Activated CD4-positive, CD25-positive, alpha-beta regulatory T cell treated with anti-CD3 and anti-CD28 coated beads, Interleukin-2, amount 50 U/mL, for 24 hours (primary cell): ENCODE measurements at places on chromosomes 11 and 22.
A peak's percentile ranks its signal among the peaks of the same experiment; 100 is the strongest.

GRCh38 chr11:60318726-60319125 is 8.3 kb upstream of the MS4A6E start:
- no peak for ATAC-seq

DNA sequence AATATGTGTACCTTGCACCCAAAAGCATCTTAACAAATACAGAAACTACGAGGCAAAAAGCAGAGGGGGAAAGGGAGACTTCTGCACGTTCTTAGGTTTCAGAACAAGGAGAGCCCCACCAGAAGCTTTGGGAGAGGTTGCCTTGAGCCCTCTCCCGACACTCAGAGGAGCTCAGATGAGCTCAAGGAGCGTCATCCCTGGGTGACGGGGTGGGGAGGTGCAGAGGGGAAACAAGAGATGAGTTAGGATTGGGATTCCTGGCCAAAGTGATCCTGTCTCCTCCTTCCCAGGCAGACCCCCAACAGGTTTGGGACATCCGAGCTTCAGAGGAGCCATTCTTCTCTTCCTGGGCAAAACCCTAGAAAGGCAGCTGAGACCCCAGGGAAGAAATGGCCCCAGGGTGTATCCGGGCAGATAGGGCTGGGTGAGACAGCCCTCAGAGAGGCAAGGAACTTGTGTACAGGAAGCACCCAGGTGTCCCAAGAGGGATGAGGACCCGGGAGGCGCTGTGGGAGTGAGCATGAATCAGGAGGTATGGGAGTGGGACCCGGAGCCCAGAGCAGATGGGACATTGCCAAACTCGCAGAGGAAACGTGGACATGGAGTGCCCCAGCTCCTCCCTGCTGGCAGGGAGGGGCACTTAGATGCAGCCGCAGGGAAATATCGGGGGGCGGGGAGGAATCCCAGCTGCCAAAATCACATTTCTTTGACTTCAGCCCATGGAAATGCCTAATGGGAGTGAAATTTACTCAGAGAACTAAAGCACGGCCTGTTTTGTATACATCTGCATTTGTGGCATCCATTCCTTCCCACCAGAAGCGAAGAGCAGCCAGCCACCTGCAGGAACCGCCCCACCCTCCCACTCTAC is 12.4 kb downstream of the C1QTNF6 start:
- no peak for ATAC-seq

GRCh38 chr22:23565305-23565914 is 14.7 kb downstream of the IGLL1 start:
- peak; percentile 34 for ATAC-seq

- no peak for ATAC-seq
Measured at GRCh38 chr11:117851106-117851505, 25.4 kb downstream of the FXYD6 start.

DNA sequence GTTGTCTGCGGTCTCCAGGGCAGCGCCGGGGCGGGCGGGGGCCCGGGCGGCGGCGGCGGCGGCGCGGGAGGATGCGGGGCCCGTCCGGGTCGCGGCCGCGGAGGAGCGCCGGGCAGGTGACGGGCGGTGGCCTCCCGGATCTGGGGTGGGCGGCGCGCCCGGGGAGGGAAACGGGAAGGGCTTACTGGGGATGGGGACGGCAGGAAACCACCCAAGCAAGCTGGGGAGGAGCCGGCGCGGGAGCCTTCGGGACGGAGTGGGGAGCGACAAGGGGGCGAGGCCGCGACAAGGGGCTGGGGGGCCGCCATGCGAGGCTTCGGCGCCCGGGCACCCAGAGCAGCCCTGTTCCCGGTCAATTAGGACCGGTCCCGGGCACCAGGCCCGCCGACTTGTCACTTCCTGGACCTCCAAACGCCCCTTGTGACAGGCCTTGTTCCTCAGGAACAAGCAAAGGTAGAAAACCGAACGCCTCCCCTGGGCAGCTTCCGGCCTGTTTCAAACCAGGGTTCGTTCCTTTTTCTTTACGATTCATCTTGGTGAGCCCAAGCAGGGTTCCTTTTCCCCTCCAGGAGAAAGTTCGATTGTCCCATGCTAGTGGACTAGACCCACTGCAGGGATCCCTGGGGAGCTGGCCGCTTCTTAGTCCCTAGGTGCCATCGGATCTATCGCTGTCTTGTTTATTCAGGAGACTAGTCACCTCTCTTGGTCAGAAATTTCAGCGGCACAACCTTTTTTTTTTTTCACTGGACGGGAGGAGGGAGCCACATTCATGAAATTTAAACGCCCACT is 492 bp downstream of the JHY start:
- ATAC-seq, result peak; percentile 62

GRCh38 chr22:39699631-39700360 is 129.2 kb downstream of the CACNA1I start:
- no peak for ATAC-seq

GRCh38 chr11:112159098-112160065 is 4.5 kb downstream of the IL18 start:
- no peak for ATAC-seq

DNA sequence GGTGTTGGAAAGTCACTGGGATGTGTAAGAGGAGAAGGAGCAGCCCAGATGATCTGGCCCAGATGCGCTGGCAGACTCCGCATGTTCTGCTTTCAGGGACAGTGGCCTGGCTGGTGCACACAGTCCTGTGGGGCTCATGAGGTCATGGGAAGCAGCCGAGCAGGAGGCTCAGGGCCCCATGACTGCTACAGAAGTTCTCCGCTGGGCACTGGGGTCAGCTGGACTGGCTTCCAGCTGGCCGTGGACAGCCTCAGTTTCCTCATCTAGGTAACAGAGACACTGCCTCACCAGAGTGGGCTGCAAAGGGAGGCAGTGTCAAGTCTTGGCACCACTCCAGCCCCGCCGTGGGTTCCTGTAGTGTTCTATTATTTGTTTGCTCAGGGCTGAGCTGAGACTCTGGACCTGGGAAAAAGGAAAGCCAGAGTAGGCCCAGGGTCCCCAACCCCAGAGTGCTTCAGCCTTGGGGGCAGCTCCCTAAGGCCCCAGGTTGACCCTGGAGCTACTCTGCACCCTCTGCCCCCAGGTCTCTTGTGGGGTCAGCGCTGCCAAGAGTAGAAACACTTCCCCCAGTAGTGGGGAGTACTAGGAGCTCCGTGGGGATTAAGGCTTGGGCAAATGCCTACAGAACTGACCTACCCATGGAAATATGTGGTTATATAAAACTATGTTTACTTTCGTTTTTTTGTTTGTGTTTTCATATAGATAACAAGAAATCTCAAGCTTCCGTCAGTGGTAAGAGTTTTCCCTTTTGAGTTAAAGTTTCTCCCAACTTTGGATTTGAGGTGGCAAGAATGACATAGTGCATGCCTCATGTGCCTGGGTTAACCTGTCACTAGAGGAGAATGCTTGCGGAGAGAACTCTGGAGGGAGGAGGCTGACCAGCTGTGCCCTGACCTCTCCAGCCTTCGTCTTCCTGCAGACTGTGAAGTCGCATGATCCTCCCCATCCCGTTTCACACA is 45.3 kb downstream of the MED15 start:
- ATAC-seq, result no peak

DNA sequence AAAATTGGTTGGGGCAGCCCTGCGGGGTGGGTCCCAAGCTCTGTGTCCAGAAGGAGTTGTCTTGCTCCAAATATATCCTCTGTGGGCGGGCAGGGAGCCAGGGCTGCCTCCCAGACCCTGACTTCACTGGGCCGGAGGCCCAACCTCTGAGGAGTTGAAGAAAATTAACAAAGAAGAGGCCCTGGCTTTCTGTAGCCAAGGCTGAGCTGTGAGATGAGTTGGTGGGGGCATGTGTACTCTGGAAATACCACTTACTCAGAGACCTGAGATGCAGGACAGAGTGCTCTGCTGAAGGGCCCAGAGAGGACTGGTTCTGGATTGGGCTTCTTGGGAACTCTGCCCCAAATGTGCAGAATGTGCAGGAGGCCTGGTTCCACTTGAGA is 96.3 kb downstream of the SWAP70 start:
- ATAC-seq, result no peak

GRCh38 chr22:21959274-21960074 is 6.8 kb upstream of the PPM1F start:
- ATAC-seq, result no peak

DNA sequence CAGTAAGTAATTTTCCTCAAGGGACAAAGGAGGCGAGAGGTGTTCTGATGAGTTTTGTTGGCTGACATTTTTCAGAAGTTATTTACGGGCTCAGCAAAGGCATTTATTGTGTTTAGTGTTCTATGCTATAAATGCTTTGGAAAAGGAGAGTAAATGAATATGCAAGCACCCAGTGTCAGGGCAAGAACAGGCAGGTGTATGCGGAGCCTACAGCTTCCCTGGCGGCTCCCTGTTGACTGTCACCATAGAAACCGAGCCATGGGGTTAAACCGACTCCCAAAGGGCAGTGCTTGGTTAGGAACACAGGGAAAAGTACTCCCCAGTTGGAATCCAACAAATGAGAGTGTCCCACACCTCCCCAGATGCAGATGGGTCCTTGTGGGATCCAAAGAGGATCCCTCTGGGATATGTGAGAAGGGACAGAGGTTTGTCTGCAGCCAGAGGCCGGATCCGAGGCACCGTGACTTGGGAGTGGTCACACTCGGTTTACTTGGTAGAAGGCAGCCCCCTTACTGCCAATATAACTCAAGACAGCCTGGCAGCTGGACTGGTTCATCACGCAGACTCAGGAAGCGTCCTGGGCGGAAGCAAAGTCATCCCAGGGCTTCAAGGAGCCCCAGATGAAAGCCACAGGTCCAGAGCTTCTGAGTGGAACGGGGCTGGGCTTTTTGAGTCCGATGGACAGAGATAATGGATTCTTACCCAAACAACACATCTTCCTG is 329.7 kb downstream of the CTTN start:
- no peak for ATAC-seq

GRCh38 chr11:68074584-68075352 is 35.9 kb downstream of the TCIRG1 start:
- ATAC-seq, result no peak

- ATAC-seq, result no peak
Measured at GRCh38 chr11:75557666-75558494, 4.2 kb upstream of the SERPINH1 start.
